ENCODE measurements at places on chromosomes 13 and 19. TPM values are rescaled to one million over a fixed set of nuclear protein-coding genes. Genes with fewer than 3 reads are reported as not detected.

- no peak for DNase-seq
Observed at GRCh38 chr19:19049406-19049805, 14.4 kb upstream of the SLC25A42 start.

DNA sequence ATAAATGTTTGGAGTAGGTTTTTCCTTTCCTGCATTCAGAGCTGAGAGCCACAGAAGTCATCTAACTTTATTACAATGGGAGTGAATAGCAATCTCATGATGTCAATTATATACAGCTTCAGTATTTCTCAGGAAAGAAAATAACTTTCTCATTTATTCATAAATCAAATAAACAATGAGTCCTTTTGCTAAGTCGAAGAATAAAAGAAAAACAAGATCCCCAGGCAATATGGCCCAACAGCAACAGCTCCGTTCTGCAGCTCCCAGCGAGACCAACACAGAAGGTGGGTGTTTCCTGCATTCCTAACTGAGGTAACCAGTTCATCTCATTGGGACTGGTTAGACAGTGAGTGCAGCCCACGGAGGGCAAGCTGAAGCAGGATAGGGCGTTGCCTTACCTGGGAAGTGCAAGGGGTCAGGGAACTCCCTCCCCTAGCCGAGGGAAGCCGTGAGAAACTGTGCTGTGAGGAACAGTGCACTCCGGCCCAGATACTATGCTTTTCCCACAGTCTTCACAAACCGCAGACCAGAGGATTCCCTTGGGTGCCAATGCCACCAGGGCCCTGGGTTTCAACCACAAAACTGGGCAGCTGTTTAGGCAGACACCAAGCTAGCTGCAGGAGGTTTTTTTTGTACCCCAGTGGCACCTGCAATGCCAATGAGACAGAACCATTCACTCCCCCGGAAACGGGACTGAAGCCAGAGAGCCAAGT lies 128.2 kb downstream of the SLITRK1 start:
- no peak for DNase-seq

DNA sequence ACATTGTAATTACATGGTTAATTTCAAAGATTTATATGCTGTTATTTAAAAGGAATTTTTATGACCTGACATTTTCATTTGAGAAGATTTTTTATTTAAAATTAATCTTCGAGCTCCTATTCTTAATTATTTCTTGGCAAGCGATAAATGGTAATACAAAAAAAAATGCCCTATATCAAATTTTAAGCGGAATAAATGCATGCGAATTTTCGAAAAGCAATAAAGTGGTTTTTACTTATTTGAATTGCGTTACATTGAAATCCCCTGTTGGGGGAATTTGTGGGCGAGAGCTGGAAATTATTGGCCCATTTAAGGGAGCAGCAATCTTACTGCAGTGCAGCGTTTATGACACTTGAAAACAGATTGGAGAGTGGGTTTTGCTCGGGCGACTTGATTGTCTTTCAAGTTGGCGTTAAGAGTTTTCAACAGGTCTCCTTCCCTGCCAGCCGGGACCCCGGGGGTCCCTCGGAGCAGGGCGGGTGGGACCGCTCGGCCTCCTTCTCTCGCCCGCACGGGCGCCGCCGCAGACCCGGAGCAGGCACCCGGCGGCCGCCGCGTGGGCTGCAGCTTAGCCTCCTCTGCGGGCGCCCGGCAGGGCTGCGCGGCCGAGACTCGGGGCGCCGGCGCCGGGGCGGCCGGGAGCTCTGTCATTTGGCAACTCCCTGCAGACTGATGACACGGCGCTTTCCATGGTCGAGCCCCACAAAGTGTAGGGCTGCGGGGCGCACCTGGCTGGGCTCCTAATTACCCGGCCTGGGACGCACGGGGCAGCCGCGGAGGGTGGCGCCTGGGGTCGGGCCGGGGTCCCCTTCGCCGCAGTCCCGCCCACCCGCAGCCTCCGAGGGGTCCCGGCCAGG lies 255.1 kb upstream of the SOX21 start:
- DNase-seq = peak; percentile 37

GRCh38 chr13:59487883-59488282 lies 675.8 kb downstream of the DIAPH3 start:
- DNase-seq = no peak

ATXN8OS gene
- not detected for total RNA-seq

All from progenitor cell of endocrine pancreas (in vitro differentiated cells).